ENCODE measurements at places on chromosomes 2 and 18.

DNA sequence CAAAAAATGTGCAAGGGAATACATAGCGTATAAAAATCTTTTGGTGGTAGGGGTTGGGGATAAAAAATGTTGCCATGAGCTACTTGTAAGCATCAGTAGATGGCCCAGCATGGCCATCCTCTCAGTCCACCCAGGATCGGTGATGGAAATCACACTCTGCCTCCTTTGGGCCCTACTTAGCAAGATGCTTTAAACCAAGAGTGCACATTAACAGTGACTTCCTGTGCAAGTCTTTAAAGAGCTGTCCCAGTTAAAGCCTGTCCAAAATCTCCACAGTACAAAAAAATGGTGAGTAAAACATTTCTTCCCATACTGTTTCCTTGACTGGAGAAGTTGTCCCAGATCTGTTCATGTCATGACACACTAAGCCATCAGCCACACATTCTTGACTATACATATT, 18.0 kb downstream of the ANKRD44 start:
- DNase-seq = no peak

DNA sequence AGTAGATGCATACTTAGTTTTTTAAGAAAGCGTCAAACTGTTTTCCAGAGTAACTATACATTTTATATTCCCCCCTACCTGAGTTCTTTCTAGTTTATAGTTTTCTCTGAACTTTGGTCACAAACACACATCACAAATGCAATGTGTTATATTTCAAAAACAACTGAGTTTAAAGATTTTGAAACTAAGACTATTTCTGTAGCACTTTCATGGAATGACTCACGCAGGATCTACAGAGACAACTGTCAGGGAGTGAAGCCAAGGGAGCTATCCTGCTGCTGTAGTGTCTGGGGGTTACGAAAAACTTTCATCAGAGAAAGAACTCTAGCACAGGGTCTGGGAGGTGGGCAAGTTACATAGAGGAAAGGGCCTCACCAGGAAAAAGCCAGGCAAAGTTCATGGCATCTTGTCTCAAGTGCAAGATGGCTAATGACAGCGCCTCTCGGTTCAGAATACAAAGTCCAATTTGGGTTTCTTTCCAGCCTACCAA, 66.8 kb downstream of the UXS1 start:
- DNase-seq = no peak

DNA sequence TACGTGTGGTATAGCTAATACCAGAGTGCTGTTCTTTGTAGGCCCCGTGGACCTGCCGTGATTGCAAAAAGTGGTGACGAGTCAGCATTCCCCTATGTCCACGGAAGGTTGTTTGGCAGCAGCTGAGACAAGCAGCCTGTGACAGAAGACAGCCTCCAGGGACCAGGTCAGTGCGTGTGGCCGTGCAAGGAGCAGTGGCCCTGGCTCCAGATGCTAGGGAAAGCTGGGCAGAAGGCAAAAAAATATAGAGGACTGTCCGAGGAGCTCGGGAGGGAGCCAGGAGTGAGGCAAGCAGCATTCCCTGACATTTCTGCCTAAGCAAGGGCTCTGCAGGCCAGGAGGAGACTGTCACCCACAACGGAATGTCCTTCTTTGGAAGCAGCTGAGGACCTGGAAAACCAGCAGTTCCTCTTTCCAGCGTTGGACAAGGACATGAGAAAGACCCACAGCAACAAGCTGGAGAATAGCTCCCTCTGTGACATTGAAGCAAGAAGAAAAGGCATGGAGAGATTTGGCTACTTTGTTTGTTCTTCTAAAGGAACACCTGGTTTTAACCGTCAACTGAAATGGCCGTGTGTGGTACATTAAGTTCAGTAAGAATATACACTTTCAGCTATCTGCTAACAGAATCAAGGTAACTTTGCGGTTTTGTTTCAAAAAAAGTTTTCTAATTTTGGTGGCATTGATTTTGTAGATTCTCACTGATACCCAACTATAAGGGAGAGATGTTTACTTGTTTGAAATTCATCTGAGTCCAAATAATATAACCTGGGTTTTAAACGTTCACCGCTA, 58.3 kb downstream of the NPAS2 start:
- DNase-seq = no peak

DNA sequence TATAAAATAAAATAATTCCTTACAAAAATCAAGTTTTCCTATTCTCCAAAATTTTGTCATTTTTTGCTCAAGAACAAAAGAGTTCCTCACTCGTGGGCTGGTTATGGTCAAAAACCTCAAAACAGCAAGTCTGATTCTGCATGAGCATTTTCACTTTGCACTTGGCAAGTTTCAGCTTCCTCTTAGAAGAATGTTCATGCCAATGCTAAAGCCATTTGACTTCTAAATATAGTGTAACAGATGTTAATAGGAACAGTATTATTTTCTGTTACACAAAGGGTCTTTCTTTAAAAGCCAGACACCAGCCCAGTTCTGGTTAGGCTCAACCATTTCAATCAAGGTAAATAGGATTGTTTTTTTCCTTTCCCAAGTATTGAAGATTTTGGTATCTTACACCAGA, 261.3 kb upstream of the CCDC68 start:
- DNase-seq = no peak

DNA sequence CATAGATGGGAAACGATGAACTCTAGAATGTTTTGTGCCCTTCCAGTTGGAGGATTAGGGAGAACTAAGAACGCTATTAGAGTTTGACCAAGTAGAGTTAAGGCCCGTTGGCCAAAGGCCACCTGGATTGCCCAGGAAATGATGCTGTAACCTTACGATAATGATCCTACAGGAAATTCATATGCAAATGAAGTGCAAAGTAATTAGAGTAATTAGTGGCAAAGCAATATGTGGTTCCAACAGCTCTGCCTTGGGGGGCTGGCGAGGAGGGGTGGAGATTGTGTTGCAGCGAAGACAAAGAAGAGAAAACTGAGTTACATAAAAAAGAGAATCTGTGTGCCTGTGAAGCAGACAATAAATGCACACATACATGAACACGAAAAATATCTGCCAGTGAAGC, 61.5 kb upstream of the BOD1L2 start:
- no peak for DNase-seq

DNA sequence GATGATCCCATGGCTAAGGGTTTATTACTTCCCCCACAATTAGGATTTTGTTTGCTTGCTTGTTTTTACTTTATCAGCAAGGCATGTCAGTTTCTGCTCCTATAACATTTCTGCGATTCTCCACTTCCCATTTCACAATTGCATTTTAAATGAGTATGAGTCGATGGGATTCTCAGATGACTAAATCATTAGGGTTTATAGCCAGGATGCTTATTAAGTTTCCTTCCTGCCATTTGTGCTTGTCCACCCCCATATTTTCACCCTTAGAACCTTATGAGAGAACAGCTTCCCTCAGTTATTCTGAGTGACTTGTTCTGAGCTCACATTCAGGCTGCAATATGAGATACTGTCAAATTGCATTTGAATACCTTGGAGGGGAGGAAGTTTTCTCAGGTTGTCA, 37.9 kb upstream of the C1GALT1C1L start:
- no peak for DNase-seq

DNA sequence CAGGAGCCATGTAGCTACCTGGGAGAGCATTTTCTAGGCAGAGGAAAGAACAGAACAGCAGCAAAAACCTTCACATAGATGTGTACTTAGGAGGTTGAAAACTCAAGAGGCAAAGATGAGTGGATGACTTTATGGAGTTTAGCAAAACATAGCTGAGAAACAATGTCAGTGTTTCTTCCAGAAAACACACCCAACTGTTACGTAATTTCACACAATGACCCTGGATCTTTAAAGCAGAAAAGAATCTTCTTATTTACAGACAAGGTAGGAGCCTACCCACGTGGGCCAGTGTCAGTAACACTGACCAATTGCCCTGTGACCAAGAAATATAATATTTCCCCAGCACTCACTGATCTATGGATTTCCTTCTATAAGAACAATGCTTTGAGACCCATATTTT, 254.6 kb downstream of the CDH20 start:
- no peak for DNase-seq

GRCh38 chr2:25494616-25495015, 152.9 kb upstream of the DNMT3A start:
- DNase-seq = no peak

GRCh38 chr18:45171679-45172191, 443.5 kb upstream of the SLC14A2 start:
- DNase-seq = no peak

- peak; percentile 43 for DNase-seq
These were observed 219.6 kb downstream of the ETAA1 start for GRCh38 chr2:67616749-67617148.

DNA sequence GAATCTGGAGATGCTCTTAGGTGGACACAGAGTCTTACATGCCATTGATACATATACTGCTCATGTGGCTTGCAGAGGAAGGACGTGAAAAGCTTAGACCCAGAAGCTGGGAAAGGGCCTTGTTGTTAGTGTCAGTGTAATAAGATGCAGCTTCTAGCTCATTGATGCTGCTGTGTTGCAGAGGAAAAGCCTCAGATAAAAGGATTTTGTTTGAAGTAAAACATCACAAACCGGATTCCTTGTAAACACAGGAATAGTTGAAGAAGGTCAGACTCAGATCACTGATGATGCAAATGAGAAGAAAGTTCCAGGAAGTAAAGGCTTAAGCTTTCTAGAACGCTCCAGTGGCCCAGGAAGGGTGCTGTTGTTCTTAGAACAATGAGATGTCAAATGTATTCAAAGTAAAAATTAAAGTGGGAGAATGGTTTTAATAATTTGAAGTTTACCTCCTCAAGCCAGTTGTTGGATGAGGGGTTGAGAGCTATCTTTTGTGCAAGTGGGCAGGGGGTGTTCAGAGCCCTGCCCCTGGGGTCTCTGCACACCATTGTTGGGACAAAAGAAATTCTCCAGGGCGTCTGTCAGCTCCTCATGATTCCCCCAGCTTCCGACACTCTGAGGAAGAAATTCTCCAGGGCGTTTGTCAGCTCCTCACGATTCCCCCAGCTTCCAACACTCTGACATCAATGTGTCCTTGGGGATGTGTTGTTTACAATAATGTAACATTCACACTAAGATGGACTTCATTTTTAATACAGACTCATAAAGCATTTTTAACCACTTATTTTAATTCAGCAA, 61.3 kb upstream of the CHMP1B start:
- DNase-seq = no peak

GRCh38 chr2:96602330-96602823, 35.7 kb downstream of the KANSL3 start:
- no peak for DNase-seq

DNA sequence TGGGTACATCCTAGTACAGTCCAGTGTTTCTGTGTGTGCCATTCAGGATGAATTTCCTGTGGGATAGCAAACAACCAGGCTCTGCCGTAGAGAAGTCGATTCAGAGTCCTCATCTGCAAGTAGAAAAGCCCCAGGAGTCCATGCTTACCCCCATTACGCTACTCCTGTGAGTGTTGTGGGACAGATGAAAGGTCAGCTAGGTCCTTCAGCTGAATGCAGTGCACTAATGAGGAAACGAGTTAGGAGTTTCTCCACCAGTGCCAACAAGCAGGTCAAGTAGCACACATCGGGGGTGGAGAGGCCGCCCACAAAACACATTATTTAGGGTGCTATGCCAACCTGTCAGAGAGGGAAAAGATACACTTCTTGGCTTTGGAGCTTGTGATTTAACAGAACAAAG, 2.5 kb upstream of the GPR39 start:
- no peak for DNase-seq

DNA sequence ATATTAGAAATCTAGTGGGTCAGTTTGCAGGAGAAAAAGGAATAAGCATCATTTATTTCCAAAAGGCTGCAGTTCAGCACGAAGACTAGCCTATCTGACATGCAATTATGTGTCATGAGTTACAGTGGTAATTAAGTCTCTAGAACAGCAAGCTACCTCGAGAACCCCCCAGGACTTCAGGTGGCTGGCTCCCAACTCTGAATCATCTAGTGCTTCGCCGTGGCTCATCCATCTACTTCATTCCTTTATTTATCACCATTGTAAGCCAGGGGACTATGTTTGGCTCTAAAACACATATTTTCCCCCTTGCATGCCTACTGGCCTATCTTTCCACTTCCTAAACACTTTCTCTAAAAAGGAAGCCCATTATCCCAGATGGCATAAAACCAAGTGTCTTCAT, 121.6 kb downstream of the TXNL1 start:
- no peak for DNase-seq
